ENCODE measurements at places on chromosomes 13 and 19. TPM values are rescaled to one million over a fixed set of nuclear protein-coding genes. Genes with fewer than 3 reads are reported as not detected.

LILRA1 gene
- total RNA-seq, result not detected

MPHOSPH8 gene
- total RNA-seq, result 20.5 TPM

PET100 gene
- total RNA-seq, result 110 TPM

CACNG8 gene
- total RNA-seq, result 0.17 TPM

DNA sequence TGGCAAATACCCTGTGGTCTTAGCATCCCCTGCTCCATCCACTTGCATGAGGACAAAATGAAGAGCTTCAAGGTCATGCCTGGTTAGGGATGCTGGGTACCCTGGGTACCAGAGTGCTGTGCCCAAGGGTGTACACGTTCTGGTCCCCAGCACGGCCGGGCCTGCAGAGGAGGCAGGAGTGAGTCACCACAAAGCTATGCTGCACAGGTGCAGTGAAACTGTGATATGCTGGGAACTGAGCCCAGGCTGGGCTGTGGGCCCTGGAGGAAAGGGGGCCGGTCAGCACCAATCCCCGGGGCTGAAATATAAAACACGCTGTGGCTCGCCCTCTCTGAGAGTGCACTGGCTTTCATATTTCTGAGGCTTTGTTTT lies 95.1 kb downstream of the TSHZ3 start:
- peaks cover 11% of the 10 kb centered on the region for H3K36me3 ChIP-seq
- DNase-seq, result no peak
- H3K27me3 ChIP-seq, result no peaks in the 10 kb centered on the region
- H3K27ac ChIP-seq, result no peak overlapping the region
- no peak overlapping the region for H3K4me3 ChIP-seq

GRCh38 chr13:30053939-30054338 lies 203.5 kb upstream of the UBL3 start:
- peaks cover 4% of the 10 kb centered on the region for H3K27me3 ChIP-seq
- no peak for DNase-seq
- H3K36me3 ChIP-seq, result no peaks in the 10 kb centered on the region
- peaks cover 15% of the 10 kb centered on the region for H3K4me1 ChIP-seq
- H3K4me3 ChIP-seq, result no peak overlapping the region
- H3K27ac ChIP-seq, result no peak overlapping the region

DNA sequence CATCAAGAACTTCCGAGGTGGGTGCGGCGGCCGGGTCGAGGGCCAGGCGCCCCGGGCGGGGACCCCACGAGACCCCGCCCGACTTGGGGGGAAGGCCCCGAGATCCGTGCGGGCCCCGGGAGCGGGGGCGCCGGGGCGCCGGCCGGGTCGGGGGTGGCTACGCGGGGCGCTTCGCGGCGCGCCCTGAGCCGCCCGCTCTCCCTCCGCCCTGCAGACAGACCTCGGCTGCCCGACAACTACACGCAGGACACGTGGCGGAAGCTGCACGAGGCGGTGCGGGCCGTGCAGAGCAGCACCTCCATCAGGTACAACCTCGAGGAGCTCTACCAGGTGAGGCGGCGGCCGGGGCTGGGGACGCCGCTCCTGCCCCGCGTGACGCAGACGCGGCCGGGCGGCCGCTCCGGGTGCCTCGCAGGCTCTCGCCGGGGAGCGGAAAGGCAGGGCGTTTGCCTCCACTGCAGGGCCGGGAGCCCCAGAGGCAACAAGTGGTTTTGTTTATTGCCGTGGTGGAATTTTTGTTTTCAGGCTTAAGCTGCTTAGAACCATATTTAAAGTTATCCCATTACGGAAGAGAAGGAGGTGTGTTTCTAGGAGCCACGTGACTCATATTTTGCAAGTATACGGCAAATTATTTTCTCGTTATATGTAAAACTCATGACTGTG lies 477 bp downstream of the CUL4A start:
- DNase-seq, result peak; percentile 66
- peak overlapping the region; percentile 81 for H3K27ac ChIP-seq
- peak overlapping the region; percentile 89 for H3K4me3 ChIP-seq
- H3K4me1 ChIP-seq, result peaks cover 50% of the 10 kb centered on the region
- H3K27me3 ChIP-seq, result no peaks in the 10 kb centered on the region
